PC-3 (cell line): ENCODE measurements at places on chromosomes 2 and 18. TPM values are rescaled to one million over a fixed set of nuclear protein-coding genes. Genes with fewer than 3 reads are reported as not detected.

The SCN2A gene
- total RNA-seq: 0.07 and 0.46 TPM in 2 replicates

The BOLL gene
- not detected in 2 replicates for total RNA-seq

The ST8SIA5 gene
- total RNA-seq: 0.04 TPM in 1 of 2 replicates, not detected in the other

DNA sequence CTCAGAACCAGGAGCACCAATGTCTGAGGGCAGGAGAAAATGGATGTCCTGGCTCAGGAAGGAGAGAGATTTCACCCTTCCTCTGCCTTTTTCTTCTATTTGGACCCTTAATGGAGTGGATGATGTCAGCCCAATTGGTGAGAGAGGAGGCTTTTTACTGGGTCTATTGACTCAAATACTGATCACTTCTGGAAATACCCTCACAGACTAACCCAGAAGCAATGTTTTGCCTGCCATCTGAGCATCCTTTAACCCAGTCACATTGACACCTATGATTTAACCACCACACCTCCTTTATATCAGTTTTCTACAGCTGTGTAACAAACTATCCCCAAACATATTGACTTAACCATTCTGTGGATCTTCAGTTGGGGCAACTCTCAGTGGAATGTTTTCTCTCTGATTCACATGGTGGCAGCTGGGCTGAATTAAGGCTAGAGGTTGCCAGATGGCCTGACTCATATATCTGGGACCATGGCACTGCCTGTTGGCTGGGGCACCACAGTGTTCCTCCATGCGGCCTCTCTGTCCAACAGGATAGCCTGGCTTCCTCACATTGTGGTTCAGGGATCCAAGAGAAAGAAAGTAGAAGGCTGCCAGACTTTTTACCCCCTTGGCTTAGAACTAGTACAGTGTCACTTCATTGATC lies 18.2 kb upstream of the MBOAT2 start:
- H3K27ac ChIP-seq: 0 out of 2 replicates have a peak overlapping the region, but pooled peaks have one; percentile 9
- DNase-seq: peak; percentile 74
- H3K4me1 ChIP-seq: peaks cover 9% of the 10 kb centered on the region
- no peak overlapping the region for H3K4me3 ChIP-seq
- H3K36me3 ChIP-seq: no peaks in the 10 kb centered on the region

GRCh38 chr18:50726960-50727589 lies 92.7 kb downstream of the MRO start:
- H3K27me3 ChIP-seq: no peaks in the 10 kb centered on the region
- no peak overlapping the region for H3K27ac ChIP-seq
- DNase-seq: no peak
- H3K4me1 ChIP-seq: no peaks in the 10 kb centered on the region
- no peak overlapping the region for H3K4me3 ChIP-seq
- no peaks in the 10 kb centered on the region for H3K36me3 ChIP-seq

- peaks cover 66% of the 10 kb centered on the region for H3K4me1 ChIP-seq
- DNase-seq: peak; percentile 46
- H3K27me3 ChIP-seq: no peaks in the 10 kb centered on the region
- H3K36me3 ChIP-seq: 0 out of 2 replicates have a peak, but pooled peaks cover 5% of the 10 kb centered on the region
These were observed 78.1 kb downstream of the AAK1 start for GRCh38 chr2:69565431-69565839.

DNA sequence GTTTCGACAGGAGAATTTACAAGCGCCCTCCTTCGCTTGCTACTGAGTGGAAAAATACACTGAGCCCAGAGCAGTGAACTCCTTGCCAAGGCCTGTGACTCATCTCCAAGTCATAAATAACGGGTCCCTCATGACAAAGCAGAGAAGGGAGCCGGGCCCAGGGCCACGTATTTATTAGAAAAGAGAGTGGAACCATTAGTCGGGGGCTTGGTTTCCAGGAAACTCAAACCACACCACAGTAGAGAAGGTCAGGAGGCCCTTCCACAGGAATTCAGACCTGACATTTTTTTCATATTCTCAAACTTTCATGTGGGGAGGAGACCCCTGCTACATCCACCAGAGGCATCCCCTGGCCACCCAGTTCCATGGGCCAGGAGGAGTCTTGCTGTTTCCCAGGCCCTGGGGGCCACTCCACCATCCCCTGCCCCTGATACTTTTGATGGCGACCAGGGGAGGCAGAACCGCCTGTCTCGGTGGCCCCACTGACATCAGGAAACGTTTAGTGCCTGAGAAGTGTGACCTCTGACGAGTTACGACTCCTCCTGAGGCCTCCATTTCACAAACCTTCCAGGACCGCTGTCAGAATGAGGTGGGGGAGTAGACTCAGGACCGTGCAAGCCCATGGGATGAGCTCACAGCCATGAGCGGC lies 289.7 kb downstream of the DYSF start:
- no peaks in the 10 kb centered on the region for H3K27me3 ChIP-seq
- peak; percentile 96 for DNase-seq
- peaks cover 50% of the 10 kb centered on the region for H3K4me1 ChIP-seq
- no peak overlapping the region for H3K4me3 ChIP-seq

DNA sequence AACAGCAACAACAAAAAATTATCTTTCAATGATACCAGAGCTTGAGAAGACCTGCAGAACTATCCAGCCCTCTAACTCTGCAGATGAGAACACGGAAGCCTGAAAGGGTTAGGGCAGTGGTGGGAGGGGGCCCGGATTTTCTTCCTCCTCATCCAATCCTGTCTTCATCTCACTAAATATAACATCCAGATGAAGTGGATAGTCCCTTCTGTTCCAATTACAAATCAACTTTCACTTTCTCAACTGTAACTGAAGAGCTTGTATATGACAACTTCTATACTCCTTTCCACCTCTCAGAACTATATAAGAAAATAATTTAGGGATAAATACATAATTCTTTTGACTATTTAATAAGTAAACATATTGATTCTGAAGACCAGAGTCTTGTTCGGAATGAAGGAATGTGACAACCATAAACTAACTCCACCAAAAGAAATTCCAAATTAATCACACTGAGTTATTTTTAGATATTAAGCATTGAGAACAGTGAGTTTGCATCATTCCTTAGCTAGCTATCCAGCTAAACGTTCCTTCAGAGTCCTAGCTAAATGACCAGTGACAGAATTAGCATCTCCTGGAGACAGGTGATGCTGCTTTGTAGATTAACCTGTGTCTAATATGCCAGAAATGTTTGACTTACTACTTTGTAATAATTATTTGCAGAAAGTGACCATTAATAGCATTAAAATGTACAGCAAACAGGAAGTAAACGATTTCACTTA lies 32.7 kb downstream of the SFT2D3 start:
- no peak for DNase-seq
- no peak overlapping the region for H3K4me3 ChIP-seq
- H3K27ac ChIP-seq: no peak overlapping the region

DNA sequence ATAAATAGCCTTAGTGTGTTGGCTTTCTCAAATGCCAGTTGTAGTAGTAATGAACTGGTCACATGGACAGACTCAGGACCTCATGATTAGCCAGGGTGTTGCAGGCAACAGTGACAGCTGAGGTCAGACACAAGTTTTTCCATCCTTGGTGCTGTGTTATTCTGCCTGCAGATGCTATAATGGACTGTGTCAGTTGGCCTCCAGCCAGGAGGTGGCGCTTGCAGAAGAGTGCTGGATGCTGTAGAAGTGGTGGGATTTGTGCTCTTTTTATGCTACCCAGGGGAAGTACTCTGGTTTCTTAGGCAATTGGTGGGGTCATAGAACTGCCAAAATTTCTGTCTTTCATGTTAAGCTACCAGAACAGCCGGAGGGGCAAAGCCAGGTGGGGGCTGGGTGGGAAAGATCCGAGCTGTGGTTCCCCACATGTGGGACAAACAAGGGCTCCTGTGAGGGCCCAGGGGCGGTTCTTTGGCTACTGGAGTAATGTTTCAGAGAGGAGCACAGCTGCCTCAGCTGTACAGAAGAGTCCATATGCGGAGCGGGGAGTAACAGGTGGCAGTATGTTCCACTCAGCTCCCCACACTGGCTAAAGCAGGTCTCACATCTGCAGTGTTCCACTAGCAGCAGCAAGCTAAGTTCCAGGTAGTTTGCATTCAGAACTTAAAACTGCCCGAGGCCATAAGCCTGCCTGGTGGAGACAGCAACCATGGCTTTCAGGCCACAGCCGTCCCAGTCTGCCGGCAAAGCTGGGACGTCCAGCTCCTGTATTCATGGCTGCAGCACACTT lies 104.4 kb downstream of the GULP1 start:
- no peak overlapping the region for H3K4me3 ChIP-seq
- DNase-seq: no peak
- H3K36me3 ChIP-seq: no peaks in the 10 kb centered on the region

DNA sequence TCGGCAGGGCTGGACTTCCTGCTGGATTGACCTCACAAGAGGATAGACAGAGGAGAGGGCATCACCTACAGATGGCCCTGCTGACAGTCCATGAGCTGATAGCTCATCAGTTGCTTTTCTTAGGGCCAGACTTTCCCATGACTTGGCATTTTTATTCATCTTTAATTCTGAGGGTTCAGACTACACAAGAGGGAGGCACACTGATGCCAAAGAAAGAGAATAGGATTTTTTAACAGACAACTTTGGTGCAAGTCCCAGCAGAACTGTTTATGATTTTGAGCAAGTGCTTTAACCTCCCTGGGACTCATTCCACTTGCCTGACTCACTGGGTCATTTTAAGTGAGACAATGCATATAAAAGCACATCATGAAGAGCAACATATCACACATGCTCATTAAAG lies 299.2 kb downstream of the INSIG2 start:
- H3K36me3 ChIP-seq: peaks cover 11% of the 10 kb centered on the region; the same call in 1 of the 2 replicates
- peak; percentile 84 for DNase-seq
- peak overlapping the region; percentile 99 for H3K27ac ChIP-seq
- peaks cover 67% of the 10 kb centered on the region for H3K4me1 ChIP-seq
- H3K27me3 ChIP-seq: no peaks in the 10 kb centered on the region
- no peak overlapping the region for H3K4me3 ChIP-seq

DNA sequence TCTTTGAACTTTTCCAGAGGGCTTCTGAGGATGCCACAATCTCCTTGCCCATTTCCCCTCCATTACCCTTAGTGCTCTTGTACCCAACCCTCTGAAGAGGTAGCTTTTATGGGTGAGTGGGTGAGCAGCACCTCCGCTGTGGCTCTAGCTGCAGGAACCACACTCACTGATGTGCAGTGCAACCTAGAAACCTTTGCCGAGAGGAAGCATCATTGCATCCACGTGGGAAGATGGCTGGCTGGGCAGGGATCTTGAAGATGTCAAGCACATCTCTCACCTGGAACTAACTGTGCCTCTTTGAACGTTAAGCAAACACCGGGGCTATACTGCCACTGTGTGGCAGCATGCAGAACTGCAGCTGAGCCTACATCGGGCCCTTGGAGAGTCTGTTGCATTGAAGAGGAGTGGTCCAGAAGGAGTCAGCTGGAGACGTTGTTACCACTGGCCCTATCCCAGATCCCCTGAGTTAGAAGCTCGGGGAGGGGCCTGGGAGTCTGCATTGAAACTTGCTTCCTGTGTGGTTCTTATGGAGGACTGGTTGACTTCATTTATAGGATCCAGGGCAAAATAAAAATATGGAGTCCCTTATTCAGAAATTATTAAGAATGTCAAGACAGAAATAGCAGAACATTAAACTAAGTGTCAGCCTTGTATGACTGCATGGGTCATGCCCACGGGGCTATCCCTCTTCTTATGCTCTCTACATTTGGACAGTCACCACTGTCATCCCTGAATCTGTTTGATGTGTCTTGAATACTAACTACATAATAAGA lies 28.7 kb downstream of the IGFBP5 start:
- DNase-seq: peak; percentile 93
- H3K27me3 ChIP-seq: no peaks in the 10 kb centered on the region
- peaks cover 17% of the 10 kb centered on the region for H3K4me1 ChIP-seq

- no peak for DNase-seq
- no peaks in the 10 kb centered on the region for H3K36me3 ChIP-seq
- H3K27me3 ChIP-seq: no peaks in the 10 kb centered on the region
- H3K4me3 ChIP-seq: no peak overlapping the region
These were observed 108.1 kb upstream of the ACAA2 start for GRCh38 chr18:49921318-49921985.

- H3K4me3 ChIP-seq: no peak overlapping the region
- no peaks in the 10 kb centered on the region for H3K27me3 ChIP-seq
- no peak overlapping the region for H3K27ac ChIP-seq
- H3K4me1 ChIP-seq: no peaks in the 10 kb centered on the region
These were observed 38.9 kb downstream of the CTAGE1 start for GRCh38 chr18:22378672-22379282.

DNA sequence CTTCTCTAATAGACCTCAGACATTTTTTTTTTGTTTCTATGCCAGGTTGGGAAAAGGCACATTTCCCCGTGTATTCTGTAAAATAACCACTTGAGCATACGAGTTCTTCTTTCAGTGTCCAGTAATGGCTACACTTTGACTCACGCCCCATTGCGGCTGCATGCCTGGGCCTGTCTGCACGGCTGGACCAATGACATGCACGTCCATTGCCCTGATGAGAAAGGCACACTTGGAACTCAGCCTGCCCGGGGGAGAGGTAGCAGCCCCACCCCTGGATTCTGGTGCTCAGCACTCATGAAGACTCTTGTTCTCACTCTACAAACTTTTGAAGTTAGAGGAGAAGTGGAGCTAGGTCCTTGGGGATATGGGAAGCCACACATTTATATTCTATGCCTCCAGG lies 5.8 kb downstream of the PCARE start:
- H3K4me1 ChIP-seq: no peaks in the 10 kb centered on the region
- no peak for DNase-seq
- no peaks in the 10 kb centered on the region for H3K27me3 ChIP-seq

DNA sequence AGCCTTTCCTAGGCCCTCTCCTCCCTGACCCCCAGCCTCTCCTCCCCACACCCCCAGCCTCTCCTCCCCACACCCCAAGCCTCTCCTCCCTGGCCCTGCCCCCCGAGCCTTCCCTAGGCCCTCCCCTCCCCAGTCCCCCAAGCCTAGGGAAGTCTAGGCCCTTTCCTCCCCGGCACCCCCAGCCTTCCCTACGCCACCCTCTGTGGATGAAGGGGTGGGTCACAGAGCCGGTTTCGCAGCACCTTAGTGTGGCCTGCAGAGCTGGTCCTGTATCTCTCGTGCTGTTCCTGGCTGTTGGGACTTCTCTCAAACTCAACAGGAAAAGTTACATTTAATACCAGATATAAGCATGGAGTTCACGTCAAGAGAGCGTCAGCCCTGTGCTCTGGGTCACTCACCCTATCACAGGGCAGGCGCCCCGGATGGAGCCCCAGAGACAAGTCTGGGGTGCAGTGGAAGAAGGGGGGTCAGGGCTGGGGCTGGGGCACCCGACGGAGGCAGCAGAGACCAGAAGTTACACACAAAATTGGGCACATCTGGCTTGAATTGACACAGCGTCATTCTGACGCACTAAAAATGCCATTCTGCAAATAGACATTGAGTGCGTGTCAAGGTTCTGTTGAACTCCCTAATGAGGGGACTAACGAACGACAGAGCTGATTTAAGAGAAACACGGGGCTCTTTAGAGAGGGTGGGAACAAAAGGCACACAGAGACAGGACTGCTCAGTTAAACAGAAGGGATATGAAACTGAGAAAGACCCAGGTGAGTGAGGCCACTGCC lies 24.0 kb downstream of the KCNIP3 start:
- no peak overlapping the region for H3K27ac ChIP-seq
- no peak overlapping the region for H3K4me3 ChIP-seq
- no peaks in the 10 kb centered on the region for H3K27me3 ChIP-seq
- H3K36me3 ChIP-seq: no peaks in the 10 kb centered on the region
- DNase-seq: no peak
- H3K4me1 ChIP-seq: peaks cover 30% of the 10 kb centered on the region
